A172 (cell line): ENCODE measurements at places on chromosomes 7 and 10.
A peak's percentile ranks its signal among the peaks of the same experiment; 100 is the strongest.

DNA sequence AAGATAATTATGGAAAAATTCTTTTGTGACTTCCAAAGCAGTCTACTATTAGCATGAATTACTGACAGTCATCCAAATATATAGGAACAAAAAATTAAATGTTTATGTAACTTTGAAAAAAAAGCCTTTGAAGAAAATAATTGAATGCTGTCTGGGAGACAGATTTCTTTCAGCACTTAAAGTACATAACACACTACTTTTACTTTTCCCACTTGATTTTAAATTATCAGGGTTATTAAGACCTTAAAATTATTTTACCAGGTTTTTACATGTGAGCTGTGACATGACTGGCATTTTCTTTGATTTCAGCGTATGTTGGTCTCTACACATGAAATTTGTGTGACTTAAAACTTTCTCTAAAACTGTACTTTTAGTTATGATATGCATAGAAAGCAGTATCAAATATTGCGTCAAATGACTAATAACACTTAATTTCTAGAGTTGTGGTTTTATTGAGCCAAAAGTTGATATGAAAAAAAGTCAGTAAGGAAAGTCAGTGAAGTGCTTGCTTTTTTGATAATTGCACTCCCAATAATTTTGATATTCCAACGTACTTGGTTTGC is 3.1 kb downstream of the PTEN start:
- no peak for DNase-seq

- DNase-seq, result no peak
These were observed 301.5 kb downstream of the FZD1 start for GRCh38 chr7:91565499-91566401.

GRCh38 chr7:35505066-35505465 is 189.9 kb downstream of the HERPUD2 start:
- DNase-seq, result no peak

DNA sequence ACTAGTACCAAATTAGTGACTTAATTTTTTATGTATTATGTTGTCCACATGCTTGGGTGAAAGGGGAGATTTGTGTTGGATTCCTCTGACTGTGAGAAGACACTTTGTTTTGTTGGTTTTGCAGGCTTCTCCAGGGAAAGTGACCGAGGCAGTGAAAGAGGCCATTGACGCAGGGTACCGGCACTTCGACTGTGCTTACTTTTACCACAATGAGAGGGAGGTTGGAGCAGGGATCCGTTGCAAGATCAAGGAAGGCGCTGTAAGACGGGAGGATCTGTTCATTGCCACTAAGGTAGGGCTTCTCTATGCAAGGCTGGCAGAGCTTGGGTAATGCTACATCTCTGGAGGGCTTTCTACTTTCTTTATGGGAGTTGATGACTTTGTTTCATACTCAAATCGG is 4.5 kb downstream of the AKR1E2 start:
- DNase-seq, result no peak

DNA sequence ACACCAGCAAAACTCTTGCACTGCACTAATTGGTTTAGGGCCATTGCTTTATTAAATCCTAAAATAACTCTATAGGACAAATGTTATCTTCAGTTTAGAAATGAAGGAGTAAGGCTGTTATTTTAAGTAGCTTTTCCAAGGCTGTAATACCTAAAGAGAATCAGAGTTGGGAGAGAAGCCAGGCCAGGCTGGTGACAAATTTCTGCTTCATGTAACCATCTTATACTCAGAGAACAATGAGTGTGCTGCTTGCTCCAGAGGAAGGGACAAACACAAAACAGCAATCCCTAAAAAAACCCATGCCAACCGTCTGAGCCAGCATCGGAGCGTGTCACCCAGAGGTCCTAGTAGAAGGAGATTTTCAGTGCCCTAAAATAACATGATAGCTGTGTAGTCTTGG is 49.7 kb upstream of the TARP start:
- no peak for DNase-seq

GRCh38 chr7:2638224-2638991 is 6.6 kb downstream of the TTYH3 start:
- peak; percentile 44 for DNase-seq

- no peak for DNase-seq
These were observed 335.3 kb downstream of the PLXNA4 start for GRCh38 chr7:132240821-132241422.

- DNase-seq, result no peak
These were observed 37.7 kb upstream of the KCNMA1 start for GRCh38 chr10:77675347-77675746.

- DNase-seq, result peak; percentile 44
These were observed 28.1 kb downstream of the DLG5 start for GRCh38 chr10:77898323-77899079.

GRCh38 chr7:87004956-87005355 is 54.5 kb downstream of the ELAPOR2 start:
- DNase-seq, result no peak

DNA sequence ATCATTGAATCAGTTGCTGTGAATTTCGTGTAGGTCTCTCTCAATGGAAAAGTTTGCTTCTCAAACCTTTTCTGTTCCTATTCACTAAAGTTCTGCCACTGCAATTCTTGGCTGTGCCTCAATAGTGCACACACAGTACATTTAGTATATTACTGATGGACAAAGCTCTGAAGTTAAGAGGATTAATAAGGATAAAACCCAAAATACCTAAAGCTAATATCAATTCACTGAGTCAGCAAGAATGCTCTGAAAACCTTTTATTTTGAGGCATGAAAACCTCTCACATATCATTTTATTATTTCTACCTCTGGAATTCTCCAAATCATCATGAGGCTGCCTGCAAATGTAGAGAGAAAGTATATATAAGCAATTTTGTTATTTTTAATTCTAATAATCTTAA is 633.4 kb upstream of the LRRTM3 start:
- DNase-seq, result no peak

DNA sequence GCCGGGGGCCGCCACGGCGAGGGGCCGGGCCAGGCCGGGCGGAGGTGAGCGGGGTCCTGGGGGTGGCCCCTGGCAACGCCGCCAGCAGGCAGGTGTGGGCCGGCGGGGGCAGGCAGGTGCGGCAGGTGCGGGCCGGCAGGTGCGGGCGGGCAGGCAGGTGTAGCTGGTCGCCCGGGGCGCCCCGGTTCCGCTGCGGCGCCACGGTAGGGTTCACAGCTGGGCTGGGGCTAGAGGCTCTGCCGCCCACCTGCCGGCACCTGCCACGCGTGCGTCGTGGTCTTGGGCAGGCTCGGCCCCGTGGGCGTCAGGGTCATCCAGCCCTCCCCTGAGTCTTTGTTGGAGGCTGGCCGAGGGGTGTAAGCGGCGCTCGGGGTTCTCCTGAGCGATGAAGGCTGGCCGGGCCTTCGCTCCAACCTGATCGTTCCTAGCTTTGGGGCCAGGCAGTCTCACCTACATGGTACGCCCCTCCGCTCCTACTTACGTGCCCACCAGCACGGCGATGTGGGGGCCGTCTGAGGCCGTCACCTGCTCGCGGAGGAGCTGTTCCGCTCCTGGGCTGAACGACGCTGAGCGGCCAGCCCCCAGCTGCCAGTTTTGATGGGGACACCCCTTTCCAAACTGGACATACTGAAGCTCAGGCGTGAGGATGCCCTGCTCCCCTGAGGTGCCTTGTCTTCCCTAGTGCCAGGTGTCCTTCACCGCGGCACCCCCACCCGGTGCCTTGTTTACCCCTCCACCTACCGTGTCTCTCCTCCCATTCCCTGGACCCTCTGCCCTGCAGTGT is 493 bp downstream of the ZMIZ2 start:
- DNase-seq, result no peak

DNA sequence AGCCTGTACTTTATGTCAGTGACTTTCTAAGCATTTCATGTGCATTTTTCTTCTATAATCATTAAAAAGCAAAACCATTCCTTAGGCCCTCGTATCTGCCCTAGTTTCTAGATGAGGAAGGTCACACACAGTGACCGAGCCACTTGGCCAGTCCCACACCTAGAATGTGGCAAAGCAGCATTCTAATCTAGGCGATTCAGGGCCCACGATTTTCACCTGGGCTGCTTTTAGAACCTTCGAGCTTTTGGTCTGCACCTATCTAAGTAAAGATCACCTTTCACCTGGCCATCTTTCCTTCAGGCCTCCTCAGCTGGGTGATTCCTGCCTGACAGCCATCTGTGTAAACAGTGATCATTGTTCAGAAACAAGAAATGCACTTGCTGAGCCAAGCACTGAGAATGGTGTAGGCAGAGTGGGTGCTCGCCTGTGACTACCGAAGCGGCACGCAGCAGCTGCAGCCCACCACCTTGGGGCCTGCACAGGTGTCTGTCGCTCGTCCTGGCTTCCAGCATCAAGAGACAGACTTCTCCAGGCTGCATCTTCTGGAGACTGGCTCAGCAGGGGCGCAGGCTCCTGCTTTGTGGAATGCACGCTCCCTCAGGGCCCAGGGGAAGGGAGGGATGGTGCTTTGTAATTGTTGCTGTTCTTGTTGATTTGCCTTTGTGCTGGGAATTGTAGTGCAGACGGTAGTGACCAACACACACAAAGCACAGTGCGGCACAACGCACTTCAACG is 149.0 kb upstream of the INSYN2A start:
- no peak for DNase-seq

DNA sequence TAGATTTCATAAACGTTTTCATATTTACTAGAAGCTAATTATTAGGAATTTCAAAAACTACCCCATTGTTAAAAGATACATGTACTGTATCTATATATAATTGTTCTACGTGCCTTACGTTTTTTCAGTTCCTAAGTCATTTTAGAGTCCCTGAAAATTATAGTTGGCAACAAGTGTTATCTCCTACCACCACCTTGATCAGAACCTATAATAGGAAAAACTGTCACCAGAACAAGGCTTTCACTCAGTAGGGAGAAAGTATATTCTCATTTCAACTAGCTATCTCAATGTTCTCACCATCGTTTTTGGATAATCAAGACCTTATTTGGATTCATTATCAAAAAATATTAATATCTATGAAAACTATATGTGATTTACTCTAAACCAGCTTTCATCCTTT is 107.7 kb downstream of the CPEB3 start:
- no peak for DNase-seq

DNA sequence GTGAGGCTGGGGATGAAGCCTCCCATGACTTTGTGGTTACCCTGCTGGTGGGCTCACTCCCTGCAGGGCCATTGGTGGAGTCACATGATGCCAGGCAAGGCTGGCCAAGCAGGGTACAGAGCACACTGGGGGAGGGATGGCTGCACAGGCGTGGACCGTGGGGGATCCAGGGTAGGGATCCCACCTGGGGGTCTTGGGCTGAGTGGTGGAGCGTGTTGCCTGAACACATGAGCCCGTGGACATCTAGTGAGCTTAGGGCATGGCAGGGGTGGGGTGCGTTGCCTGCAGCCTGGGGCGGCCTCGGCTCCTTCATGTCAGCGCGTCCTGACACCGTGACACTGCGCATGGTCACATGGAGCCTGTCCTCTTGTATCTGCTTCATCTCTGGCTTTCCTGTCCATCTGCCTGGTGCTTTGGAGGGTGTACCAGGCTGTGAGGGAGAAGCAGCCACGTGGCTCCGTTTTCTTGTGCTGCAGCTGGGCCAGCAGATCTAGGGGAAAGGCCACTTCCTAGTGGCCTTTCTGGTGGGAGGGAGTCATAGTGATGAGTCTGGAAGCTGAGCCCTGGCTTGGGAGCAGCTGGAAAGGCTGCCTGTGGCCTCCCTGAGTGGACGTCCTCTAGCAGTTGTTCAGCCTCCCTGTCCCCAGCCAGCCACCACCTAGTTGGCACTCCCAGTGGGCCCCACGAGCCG is 96.2 kb downstream of the LHPP start:
- no peak for DNase-seq

- DNase-seq, result no peak
These were observed 99.4 kb downstream of the CNOT4 start for GRCh38 chr7:135410543-135410942.

- peak; percentile 71 for DNase-seq
These were observed 17.0 kb downstream of the IL15RA start for GRCh38 chr10:5960070-5960972.

DNA sequence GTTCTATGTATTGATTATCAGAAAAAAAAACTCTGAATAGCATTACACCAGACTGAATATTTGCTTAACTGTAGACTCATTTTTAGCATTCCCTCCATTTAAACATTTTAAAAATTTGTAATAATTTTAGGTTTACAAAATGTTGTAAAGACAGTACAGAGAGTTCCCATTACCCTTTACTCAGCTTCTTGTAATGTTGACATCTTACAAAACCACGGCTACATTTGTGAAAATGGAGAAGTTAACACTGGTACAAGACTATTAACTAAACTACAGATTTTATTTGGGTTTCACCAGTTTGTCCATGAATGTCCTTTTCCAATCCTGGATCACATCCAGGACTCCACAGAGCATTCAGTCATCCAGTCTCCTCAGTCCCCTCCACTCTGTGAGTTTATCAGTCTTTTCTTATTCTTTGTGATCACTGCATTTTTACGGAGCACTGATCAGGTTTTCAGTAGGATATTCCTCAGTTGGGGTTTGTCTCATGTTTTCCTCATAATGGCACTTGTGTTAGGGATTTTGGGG is 130.0 kb upstream of the EEPD1 start:
- DNase-seq, result no peak

- no peak for DNase-seq
These were observed 27.3 kb downstream of the AHCYL2 start for GRCh38 chr7:129252128-129252527.

DNA sequence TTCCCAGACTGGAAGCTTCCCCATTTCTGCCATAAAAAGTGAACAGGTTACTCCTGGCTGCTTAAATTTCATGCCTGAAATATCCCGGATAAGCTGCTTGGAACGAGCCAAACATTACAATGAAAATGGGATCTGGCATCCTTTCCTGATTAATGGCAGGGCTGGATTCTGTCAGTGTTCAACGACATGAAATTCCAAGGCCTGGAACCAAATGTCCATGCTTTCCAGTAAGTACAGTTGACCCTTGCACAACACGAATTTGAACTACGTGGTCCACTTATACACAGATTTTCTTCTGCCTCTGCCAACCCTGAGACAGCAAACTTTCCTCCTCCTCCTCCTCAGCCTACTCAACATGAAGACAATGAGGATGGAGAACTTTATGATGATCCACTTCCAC is 65.4 kb downstream of the SGMS1 start:
- no peak for DNase-seq

- no peak for DNase-seq
These were observed 337.1 kb upstream of the AKR1E2 start for GRCh38 chr10:4488904-4489303.

DNA sequence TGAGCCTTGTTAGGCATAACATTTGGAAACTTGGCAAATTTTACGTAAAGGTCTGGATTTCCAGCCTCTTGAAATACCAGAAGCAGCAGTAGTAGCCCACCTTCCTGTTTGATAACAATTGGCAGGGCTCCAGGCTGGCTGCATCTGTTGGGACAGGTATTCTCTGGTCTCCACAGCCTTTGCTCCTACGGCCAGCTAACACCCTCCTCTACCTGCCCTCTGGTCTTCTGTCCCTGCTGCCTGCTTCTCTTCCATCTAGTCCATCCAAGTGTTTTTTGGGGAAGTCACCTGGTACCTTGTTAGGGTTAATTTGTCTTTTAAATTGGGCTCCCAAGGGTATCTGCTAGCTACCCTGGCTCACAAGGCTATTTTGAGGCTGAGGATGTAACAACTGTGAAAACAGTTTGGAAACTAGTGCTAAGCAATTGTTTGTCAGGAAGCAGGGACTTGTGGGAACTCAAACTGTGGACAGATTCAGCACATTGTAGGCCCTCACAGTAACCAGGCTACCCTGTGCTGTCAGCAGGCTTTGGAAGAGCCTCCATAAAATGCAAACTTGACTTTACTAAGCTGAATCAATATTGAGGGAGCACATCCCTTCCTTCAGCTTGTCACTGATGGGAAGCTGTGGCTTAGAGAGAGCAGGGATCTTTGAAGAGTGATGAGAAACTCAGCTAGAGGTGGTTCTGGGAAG is 8.5 kb downstream of the RPS24 start:
- DNase-seq, result no peak

GRCh38 chr10:87752566-87752965 is 65.5 kb downstream of the ATAD1 start:
- DNase-seq, result peak; percentile 41
